Activated CD8-positive, alpha-beta T cell treated with anti-CD3 and anti-CD28 coated beads, Interleukin-2, amount 10 ng/mL, durations not matched to agents 7 days and 5 days (primary cell): ENCODE measurements at places on chromosomes 7 and 10. TPM values are rescaled to one million over a fixed set of nuclear protein-coding genes. Genes with fewer than 3 reads are reported as not detected.

GRCh38 chr10:116836083-116836482, 13.2 kb upstream of the ENO4 start:
- DNase-seq = no peak
- H3K27ac ChIP-seq = no peak overlapping the region
- H3K4me1 ChIP-seq = no peaks in the 10 kb centered on the region
- H3K4me3 ChIP-seq = no peak overlapping the region
- peaks cover 2% of the 10 kb centered on the region for H3K27me3 ChIP-seq
- no peaks in the 10 kb centered on the region for H3K36me3 ChIP-seq

DNA sequence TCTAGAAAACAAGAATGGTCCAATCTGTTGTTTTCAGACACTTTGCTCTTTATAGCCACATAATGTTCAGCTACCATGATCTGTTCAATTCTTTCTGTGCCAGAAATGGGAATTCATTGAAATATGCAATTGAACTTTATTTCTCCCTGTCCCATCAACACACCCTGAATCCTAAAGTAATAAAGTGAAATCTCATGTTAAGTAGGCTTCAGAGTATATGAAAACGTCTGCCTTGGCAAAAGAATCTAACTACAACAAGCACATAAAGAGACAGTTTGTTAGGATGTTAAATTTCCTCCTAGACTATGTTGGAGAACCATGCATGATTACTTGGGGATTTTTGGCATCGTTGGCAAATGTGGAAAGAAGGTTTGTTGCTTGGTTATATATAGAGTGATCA, 722.7 kb downstream of the XPNPEP1 start:
- H3K36me3 ChIP-seq = no peaks in the 10 kb centered on the region
- DNase-seq = no peak
- no peak overlapping the region for H3K27ac ChIP-seq
- H3K4me3 ChIP-seq = no peak overlapping the region
- no peaks in the 10 kb centered on the region for H3K27me3 ChIP-seq

KLF14 gene
- total RNA-seq = not detected

DNA sequence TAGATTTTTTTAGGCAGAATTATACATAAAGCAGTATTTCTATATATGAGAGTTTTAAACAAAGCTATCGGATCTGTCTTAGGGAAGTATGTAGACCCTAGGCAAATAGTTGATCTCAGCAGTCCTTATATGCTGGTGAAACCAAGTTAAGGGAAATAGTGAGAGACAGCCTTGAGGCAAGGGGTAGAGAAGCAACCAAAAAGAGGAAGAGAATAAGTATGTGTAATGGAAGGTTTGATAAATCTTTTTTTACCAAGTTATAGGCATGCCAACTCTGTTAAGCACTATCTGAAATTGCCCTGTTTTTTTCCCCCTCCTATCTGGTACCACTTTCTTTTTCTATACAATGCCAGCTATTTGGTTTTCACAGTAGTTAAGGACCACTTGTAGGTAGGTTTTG, 19.9 kb downstream of the SPAG6 start:
- peaks cover 33% of the 10 kb centered on the region for H3K4me1 ChIP-seq
- no peaks in the 10 kb centered on the region for H3K27me3 ChIP-seq
- no peak for DNase-seq

DNA sequence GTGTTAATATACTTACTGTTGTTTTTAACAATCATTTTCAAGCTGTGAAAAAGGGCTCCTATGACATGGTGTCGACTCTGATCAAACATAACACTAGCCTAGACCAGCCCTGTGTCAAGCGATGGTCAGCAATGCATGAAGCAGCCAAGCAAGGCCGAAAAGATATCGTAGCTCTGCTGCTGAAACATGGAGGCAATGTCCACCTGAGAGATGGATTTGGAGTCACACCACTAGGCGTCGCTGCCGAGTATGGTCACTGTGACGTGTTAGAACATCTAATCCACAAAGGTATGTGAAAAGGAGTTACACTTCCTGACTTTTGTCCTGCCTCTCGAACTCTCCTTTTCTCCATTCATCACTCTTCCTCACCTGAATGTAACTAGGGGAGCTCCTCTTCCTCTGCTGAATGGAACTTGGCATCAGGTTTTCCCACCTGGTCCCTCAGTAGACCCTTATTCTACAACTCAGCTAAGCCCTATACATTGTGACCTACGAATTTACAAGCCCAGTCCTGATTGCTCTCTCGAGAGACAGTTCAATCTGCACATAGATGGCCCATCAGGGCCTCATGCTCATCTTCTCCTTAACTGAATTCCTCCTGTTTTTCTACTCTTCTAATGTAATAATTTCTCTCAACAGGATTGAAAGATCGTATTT, 23.0 kb downstream of the ASB15 start:
- H3K27me3 ChIP-seq = peaks cover 3% of the 10 kb centered on the region
- no peaks in the 10 kb centered on the region for H3K4me1 ChIP-seq
- no peaks in the 10 kb centered on the region for H3K36me3 ChIP-seq
- H3K4me3 ChIP-seq = no peak overlapping the region

CPA4 gene
- not detected for total RNA-seq

- no peak overlapping the region for H3K4me3 ChIP-seq
- no peaks in the 10 kb centered on the region for H3K4me1 ChIP-seq
- no peaks in the 10 kb centered on the region for H3K36me3 ChIP-seq
- peak; percentile 37 for DNase-seq
- no peaks in the 10 kb centered on the region for H3K27me3 ChIP-seq
Observed at GRCh38 chr7:158394936-158395335, 192.7 kb downstream of the PTPRN2 start.

- no peaks in the 10 kb centered on the region for H3K4me1 ChIP-seq
- H3K36me3 ChIP-seq = no peaks in the 10 kb centered on the region
- H3K27me3 ChIP-seq = no peaks in the 10 kb centered on the region
- DNase-seq = no peak
- H3K4me3 ChIP-seq = no peak overlapping the region
Observed at GRCh38 chr7:134702366-134703240, 56.0 kb downstream of the BPGM start.

LIMK1 gene
- total RNA-seq = 37.6 TPM

DNA sequence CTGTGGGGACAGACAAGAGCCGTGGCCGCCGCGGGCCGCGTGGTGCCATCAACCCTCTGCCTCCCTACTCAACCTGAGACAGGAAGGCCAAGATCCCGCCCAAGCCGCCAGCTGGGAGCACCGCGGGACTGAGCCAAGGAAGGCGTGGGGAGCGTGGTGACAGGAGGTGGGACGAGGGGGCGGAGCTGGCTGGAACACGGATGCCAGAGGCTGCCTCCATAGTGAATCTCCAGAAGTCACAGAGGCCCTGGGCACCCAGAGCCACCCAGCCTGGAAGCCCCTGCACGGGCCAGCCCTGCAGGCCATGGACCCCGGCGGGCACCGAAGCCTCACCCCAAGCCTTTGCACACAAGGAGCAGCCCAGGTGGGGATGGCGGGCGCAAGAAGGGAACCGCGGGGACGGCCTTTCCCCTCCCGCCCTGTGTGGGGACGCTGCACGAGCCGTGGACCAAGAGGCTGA, 18.1 kb upstream of the DPYSL4 start:
- H3K4me3 ChIP-seq = no peak overlapping the region
- H3K27ac ChIP-seq = no peak overlapping the region
- H3K4me1 ChIP-seq = peaks cover 9% of the 10 kb centered on the region
- no peaks in the 10 kb centered on the region for H3K36me3 ChIP-seq
- no peak for DNase-seq

DNA sequence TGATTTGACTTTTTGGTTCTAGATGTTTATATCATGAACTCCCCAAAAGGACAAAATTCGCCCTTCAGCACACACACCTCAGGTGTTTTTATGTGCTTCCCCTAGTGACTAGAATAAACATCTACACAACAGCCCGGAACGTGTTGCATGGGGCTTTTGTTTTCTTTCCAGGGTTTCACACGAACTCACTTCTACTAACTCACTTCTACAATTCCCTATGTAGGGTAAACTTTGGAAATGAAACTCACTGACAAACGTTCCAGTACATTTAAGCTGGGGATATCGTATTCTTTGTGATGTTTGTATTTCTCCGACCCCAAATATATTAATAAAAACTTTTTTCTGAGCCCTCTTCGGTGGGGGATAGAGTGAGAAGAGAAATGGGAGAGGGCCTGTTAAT, 1.4 kb downstream of the TRA2A start:
- H3K27me3 ChIP-seq = no peaks in the 10 kb centered on the region
- H3K4me1 ChIP-seq = peaks cover 54% of the 10 kb centered on the region
- H3K4me3 ChIP-seq = peak overlapping the region; percentile 100

TMEM196 gene
- total RNA-seq = not detected

- no peak overlapping the region for H3K27ac ChIP-seq
- H3K4me1 ChIP-seq = no peaks in the 10 kb centered on the region
- no peaks in the 10 kb centered on the region for H3K36me3 ChIP-seq
- no peak for DNase-seq
Observed at GRCh38 chr10:83373671-83374070, 765.6 kb upstream of the GHITM start.

NUTM2D gene
- total RNA-seq = 1.6 TPM

- H3K4me3 ChIP-seq = no peak overlapping the region
- H3K27me3 ChIP-seq = no peaks in the 10 kb centered on the region
- H3K27ac ChIP-seq = no peak overlapping the region
- no peak for DNase-seq
Observed at GRCh38 chr10:124003481-124003870, 89.9 kb downstream of the CHST15 start.

LDB1 gene
- total RNA-seq = 83.6 TPM

TBATA gene
- total RNA-seq = not detected

DNA sequence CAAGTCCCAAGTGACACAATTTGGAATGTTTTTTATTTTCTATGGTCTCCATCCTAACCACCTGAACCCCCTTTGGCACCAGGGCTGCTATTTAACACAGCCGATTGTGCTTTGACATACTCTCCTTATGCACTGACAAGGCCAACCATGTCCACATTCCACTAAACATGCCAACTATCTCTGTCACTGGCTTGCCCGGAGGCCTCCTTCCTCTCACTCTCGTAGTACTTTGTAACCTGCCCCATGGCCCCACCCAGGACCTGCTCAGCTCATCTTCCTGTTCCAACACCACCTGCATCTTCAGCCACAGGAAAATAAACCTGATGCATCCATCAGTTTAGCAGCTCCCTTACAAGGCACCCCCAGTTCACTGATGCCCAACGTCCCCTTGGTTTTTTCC, 63.1 kb downstream of the GPAM start:
- H3K4me3 ChIP-seq = no peak overlapping the region
- DNase-seq = no peak
- H3K27ac ChIP-seq = no peak overlapping the region
- H3K4me1 ChIP-seq = no peaks in the 10 kb centered on the region

DNA sequence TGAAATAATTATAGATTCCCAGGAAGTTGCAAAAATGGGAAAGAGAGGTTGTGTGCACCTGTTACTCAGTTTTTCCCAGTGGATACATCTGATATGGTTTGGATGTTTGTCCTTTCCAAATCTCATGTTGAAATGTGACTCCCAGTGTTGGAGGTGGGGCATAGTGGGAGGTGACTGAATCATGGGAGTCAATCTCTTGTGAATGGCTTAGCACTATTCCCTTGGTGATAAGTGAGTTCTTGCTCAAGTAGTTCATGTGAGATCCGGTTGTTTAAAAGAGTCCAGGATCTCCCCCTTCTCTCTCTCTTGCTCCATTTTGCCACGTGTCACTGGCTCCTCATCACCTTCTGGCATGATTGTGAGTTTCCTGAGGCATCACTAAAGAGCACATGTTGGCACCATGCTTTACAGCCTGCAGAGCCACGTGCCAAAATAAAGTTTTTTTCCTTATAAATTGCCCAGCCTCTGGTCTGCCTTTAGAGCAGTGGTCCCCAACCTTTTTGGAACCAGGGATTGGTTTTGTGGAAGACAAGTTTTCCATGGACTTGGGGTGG, 149.2 kb downstream of the RAMP3 start:
- H3K36me3 ChIP-seq = no peaks in the 10 kb centered on the region
- no peaks in the 10 kb centered on the region for H3K4me1 ChIP-seq
- peaks cover 15% of the 10 kb centered on the region for H3K27me3 ChIP-seq
- DNase-seq = no peak
- no peak overlapping the region for H3K4me3 ChIP-seq
- no peak overlapping the region for H3K27ac ChIP-seq

MEPCE gene
- total RNA-seq = 40.4 TPM

DNA sequence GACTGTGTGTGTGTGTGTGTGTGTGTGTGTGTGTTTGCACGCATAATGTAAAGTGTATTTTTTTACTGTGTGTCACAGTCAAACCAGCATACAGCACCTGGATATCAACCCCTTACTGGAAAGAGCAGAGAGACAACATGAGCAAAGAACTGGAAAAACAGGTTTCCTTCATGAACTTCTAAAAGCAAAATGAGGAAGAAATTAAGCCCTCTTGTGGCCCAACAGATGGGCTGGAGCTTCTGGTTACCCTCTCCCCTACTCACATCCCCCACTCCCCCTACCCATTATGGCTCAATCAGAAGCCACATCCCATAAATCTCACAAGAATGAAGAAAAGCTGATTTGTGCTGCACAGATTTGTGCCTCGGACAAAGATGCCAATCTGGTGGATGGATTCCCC, 36.2 kb downstream of the PDE1C start:
- no peak overlapping the region for H3K27ac ChIP-seq
- DNase-seq = no peak
- H3K36me3 ChIP-seq = no peaks in the 10 kb centered on the region

DNA sequence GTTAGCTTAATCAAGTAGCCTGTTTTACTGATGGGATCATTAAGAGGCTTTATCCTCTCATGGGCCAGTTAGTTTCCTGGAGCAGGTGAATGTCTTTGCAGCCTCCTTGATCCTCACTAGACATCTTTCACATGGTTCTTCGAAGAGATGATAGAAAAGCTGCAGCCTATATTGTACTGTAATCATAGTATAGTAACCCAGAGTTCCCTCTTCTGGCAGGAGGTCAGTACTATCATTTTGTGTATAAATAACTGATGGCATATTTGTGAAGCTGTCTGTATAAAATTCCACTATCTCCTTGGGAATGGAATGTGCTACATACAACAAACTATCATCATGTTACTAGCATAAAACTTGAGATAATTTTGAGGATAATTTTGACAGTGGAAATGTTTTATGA, 123.8 kb upstream of the PRPS1L1 start:
- H3K36me3 ChIP-seq = no peaks in the 10 kb centered on the region
- no peak overlapping the region for H3K4me3 ChIP-seq
- no peak for DNase-seq
- H3K27ac ChIP-seq = no peak overlapping the region
- no peaks in the 10 kb centered on the region for H3K4me1 ChIP-seq
